ENCODE measurements at places on chromosomes 7 and 10.

DNA sequence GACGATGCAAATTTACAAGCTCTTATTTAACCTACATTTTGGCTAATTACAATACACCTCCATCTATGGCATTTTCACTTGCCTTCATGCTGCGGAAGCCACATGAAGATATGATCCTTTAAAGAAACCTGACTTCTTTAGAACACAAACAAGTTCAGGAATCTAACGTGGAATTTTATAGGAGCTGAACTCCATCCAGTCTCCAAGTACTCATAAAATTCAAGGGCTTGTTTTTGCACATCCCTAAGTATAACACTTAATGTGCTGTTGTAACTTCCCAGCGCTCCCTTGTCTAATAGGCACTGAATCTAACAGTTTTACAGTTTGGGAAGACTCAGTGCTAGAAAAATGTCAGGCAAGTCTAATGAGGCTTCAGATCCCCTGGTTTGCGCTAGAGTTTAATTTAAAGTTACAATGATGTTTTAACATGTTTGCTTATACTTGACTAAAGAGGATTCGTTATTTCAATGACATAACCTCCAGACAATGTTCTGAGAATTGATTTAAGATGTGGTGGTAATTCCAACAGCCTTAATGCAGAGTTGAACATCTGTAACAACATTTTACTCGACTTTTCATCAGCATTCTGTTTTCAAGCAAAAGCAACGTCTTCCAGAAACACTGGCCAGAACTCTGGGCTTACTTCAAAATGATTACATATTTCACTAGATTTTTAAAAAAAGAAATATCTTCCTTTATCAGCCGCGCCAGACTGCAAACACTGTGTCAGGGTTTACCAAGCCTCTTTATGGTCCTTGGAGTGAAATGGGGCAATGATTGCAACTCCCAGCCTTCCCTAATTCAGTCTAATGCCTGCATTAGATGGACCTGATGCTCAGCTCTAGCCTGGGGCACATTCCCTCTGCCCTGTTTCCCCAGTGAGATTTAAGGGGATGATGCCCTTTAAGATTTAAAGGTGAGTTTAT lies 664.3 kb downstream of the KCNMA1 start:
- no peak for DNase-seq

- no peak for DNase-seq
Measured at GRCh38 chr7:74464931-74465886, 11.5 kb downstream of the GTF2IRD1 start.

DNA sequence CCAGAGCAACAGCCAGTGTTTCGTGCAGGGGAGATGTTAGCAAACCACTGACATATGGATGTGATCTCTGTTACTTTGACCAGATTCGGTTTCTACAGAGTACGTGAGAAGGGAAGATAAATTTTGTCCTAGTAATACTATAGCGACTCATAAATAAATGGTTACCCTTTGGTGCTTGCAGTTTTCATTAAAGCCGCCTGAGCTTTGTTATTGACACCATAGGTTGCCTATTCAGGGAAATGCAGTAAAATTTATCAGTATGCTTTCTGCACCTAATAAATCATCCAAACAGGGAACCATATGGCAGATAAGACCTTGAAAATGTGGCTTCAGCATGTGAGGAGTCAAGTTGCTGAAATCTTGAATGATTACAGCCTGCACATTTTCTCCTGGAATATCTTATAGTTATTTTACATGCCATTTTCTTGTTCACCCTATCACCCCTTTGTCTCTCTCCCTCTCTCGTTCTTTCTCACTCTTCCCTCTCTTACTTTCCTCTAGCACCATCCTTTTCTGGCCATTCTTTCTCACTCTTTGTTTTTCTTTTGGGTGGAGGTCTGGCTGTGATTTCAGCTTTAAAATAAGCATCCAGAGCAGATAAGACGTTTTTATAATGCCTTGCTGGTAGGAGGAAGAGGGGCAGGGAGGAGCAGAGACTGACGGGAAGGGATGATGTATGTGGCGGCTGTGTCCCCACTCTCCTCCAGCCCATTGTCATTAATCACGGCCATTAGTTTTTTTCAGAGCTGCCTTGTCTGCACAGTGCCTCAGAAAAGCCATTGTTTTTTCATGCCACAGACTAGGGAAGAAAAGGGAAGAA lies 182.5 kb downstream of the LRMDA start:
- no peak for DNase-seq

DNA sequence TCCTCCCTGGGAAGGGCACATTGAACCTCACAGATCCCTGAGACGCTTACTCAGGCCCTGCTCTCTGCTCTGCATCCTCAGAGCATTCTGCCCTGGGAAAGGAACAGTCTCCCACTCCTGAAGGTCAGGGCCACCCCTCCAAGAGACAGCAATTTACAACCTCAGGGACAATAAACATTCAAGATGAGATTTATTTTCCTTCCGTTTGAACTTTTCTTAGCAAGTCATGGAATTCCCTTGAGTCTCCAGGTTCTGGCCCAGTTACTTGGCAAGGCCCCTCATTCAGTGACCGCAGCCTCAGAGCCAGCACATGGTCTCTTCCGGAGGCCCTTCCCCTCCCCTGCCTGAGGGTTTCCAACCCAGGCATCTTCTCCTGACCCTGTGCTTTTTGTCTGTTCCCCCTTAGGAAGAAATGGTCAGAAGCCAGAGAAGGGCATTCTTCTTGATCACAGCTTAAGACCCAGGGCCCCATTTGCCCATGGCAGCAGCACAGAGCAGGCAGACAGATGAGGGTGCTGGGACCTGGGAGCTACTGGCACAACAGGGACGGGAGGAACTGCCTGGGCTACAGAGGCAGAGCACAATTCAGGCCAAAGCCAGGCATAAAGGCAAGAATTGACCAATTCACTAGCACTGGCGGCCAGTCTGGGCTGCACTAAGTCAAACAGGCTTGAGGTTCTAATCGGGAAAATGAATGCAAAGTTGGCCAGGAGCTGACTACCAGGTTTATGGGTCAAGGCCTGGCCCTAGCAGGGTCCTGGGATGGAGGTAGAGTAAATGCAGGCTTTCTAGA lies 56.7 kb downstream of the VSTM4 start:
- no peak for DNase-seq

- DNase-seq = no peak
Measured at GRCh38 chr7:55873765-55874164, 11.2 kb upstream of the SEPTIN14 start.

GRCh38 chr7:98687111-98687751 lies 70.1 kb downstream of the NPTX2 start:
- no peak for DNase-seq

DNA sequence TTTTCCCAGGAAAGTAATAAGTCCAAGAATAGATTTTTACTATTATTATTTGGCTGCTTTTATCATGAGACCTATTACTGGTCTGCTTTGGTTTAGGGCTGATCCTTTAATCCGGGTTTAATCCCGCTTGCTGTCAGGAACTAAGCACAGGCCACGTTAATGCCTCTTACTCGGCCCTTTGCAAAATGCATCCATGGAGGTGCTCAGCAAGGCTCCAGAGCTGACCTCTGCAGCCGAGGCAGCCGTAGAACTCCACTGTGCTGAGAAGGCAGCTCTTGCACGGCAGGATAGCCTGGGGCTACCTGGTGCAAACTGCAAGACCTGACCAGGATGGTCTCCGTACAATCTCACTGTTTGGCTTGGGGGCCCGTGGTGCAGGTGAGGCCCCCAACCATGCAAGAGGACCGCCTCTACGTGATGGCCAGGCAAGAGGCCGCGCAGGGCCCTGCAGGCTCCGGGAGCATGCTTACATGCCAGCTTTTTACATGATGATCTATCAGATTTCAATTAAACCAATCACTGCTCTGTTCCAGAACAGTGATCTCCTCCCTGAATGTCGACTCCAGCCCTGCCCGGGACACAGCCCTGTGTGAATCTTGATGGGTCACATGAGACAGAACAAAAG lies 10.4 kb upstream of the CALML3 start:
- no peak for DNase-seq

- DNase-seq = peak; percentile 34
Measured at GRCh38 chr10:86654411-86655172, at the start of gene OPN4. OPN4 (plus strand) TSS chr10:86654547; CDS start chr10:86654784, 237 bp downstream.

- no peak for DNase-seq
Measured at GRCh38 chr10:86068231-86069054, 298.2 kb downstream of the GRID1 start.

GRCh38 chr10:79143879-79144278 lies 75.1 kb downstream of the ZMIZ1 start:
- DNase-seq = no peak

- DNase-seq = no peak
Measured at GRCh38 chr7:157769526-157770215, 432.9 kb downstream of the DNAJB6 start.

DNA sequence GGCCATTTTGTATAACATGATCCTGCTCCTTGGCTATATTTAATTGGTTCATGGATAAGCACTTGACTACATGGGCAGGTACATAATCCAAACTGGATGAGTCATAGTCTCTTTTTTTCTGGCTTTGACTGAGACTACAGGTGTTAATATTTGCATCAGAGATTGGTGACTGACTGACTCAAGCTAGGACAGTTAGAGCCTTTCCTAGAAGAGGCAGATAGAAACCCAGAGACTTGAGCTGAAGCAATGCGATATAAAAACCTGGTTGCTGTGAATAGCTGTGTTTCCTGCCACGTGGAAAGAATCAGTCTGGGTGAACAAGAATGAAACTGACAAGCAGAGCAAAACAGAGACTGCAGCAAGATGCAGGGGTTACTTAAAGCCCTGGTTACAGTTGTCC lies 81.0 kb downstream of the SAMD9 start:
- no peak for DNase-seq

GRCh38 chr7:19116121-19117090 lies 1.0 kb downstream of the TWIST1 start:
- peak; percentile 6 for DNase-seq

DNA sequence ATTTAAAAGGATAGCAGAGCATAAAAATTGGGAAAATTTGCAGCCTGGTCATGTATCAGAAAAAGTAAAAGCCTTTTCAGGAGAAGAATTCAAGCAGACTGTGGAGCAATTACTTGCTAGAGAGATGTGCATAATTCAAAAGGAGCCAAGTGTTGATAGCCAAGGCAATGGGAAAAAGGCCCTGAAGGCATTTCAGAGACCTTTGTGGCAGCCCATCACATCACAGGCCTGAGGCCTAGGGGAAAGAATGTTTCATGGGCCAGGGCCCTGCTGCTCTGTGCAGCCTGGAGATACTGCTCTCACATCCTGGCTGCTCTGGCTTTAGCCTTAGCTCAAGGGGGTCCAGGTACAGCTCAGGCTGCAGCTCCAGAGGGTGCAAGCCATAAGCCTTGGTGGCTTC lies 152.9 kb downstream of the MAGI2 start:
- no peak for DNase-seq

GRCh38 chr7:54811846-54812254 lies 52.8 kb upstream of the SEC61G start:
- DNase-seq = no peak

DNA sequence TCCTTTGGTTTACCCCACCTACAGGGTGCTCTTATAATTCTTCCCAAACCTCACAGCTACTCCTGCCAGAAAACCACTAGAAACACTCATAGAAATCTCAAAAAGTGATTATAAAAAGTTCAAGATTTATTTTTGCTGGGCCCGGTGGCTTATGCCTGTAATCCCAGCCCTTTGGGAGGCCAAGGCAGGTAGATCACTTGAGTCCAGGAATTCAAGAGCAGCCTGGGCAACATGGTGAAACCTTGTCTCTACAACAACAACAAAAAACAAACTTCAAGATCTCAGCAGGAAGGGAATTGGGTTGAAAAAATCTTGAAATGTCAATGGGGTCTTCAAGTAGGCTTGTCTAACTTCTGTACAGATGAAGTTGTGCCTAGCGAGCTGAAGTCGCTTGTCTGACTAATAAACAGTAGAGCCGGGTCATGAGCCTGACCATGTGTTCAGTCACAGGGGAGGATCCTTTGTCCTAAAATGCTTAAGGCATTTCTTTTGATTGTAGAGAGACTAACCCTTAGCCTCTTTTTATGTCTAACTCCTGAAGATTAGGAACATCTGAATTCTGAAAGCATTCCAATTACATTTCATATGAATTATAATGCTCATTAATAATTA lies 124.6 kb downstream of the NOC3L start:
- no peak for DNase-seq

DNA sequence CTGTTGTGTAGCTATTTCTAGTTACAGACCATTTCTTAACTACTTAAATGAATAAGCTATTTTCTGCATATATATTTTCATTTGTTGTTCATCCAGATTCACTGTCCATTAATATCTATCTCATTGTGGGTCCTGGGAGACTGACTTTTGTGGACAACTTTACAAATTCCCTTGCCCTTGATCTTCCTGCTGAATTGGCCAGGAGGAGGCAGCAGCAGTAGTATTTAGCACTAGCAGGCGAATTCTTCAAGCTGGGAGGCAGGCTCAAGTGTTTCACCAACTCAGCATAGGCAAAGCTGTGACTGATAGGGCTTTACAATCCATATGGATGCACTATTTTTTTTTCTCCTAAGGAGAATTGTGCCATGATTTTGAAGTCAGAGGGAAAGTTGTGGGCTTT lies 461.0 kb upstream of the NRG3 start:
- no peak for DNase-seq

- no peak for DNase-seq
Measured at GRCh38 chr7:149853157-149853556, 15.0 kb downstream of the ZNF862 start.

- no peak for DNase-seq
Measured at GRCh38 chr7:148905093-148905666, 21.1 kb upstream of the EZH2 start.

All from activated naive CD4-positive, alpha-beta T cell treated with anti-CD3 and anti-CD28 coated beads, Interleukin-2, amount 50 U/mL, for 72 hours (primary cell).